ENCODE measurements at places on chromosomes 2 and 18.

GRCh38 chr2:147623328-147623727, 221.5 kb upstream of the ACVR2A start:
- no peak for DNase-seq

GRCh38 chr2:210360412-210360811, 45.4 kb upstream of the MYL1 start:
- no peak for DNase-seq

GRCh38 chr2:173300458-173300857, 54.2 kb upstream of the CDCA7 start:
- DNase-seq: no peak

DNA sequence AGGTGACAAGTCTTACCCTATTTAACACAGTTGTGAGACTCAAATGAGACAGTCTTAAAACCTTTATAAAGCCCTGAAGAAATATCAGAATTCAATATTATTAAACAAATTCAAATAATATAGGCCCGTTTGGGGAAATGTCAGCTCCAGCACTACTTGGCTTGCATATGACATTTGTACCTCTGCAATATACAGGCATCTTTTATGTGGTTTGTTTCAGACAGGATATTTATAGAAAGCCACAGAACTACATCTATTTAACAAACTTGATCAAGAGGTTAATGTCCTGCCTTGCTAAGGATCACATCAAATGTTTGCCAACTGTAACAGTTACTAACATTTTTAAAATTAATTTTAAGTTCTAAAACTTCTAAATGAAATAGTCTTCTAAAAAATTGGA, 3.2 kb upstream of the MREG start:
- DNase-seq: no peak

GRCh38 chr2:210559182-210559581, 2.8 kb downstream of the CPS1 start:
- DNase-seq: no peak

DNA sequence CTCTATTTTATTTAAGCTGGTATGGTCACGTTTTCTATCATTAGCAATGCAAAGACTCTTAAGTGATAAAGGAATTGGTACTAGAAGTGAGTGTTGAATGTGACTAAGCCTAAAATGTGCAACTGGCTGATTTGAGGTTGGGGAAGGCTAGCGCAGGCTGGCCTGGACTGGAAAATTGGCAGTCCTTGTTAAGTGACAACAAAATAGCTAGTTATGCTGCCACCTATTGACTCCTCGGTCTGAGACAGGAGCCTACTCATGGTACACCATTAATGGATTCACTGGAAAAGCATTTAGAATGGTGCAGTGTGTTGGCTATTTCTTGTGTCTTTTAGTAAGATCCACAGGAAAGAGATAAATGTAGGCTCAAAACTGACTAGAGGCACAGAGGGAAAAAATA, 5.7 kb upstream of the WIPF1 start:
- DNase-seq: peak; percentile 70

GRCh38 chr2:120269816-120270215, 17.2 kb downstream of the RALB start:
- DNase-seq: no peak

DNA sequence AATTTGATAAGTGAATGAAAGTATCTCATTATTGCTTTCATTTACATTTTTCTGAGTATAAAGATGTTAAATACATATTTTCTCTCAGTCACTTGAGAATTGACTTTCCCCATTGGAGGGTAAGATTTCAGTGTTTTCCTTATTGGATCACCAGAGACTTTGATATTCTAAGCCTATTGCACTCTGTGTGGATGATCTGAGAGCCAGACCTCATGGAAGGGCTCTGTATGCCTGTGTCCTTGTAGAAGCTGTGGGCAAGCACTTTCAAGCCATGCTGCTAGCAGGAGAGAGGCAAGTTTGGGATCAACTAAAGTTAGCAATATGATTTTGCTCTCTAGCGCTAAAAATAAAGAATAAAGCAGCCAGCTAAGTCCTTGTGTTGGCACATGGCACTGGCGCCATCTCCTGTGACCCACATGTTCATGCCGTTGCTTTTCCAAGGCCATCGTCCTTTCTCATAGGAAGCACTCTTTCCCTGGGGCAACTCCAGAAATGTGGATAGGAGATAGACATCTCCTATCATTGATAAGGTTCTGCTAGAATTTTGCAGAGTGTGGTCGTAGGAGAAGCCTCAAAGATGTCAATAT, 72.6 kb downstream of the AOX1 start:
- DNase-seq: no peak

- no peak for DNase-seq
These were observed 272.7 kb upstream of the DOK6 start for GRCh38 chr18:69127873-69128500.

GRCh38 chr2:227079726-227080125, 84.3 kb downstream of the COL4A4 start:
- peak; percentile 82 for DNase-seq

- DNase-seq: no peak
These were observed 57.9 kb downstream of the DCDC2C start for GRCh38 chr2:3761272-3761671.

GRCh38 chr2:197710424-197711042, 5.4 kb downstream of the MARS2 start:
- no peak for DNase-seq

GRCh38 chr18:64180171-64180570, 31.3 kb upstream of the LINC00305 start:
- no peak for DNase-seq

DNA sequence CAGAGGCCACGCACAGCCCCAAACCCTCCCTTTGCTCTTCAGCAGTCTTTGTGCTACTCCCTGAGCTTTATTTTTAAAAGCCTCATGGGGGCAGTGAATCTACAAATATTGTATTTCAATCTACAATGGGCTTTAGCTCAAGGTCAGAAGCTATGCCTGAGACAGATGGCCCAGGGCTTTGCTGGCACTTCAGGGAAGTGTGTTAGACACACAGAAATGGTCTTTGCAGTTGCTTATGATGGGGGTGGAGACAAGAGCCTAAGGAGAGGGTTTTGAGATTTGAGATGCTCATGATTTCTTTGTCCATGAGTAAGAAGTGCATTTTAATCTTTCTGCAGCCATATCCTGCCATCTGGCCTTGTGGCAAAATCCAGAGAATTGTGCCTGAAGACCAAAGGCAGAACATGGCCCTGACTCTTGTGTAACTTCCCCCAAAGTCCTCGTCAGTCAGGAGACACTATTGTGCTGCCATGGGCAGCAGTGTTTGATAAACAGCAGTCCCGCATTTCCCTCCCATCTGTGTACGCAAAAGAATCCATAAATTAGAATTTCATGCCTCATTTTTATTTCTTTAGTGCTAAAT, 92.6 kb downstream of the VAPA start:
- peak; percentile 36 for DNase-seq

- DNase-seq: no peak
These were observed 1659.8 kb upstream of the CELF4 start for GRCh38 chr18:39225373-39225772.

DNA sequence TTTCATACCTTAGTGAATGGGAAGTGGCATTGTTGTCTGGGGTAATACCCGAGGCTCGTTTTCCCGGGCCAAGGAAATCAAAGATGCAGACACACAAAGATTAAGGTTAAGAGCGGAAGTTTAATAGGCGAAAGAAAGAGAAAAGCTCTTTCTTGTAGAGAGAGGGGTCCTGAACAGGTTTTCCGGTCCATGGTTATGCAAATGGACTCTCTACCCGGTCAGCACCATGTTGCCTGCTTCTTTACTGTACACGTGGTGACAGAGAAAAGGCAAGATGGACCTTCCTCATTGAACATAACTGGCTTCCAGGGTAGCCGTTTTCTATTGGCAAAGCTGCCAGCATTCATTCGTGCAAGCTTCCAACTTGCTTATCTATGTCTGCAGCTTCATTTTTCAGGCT, 2063.5 kb downstream of the SUCLG1 start:
- DNase-seq: no peak

GRCh38 chr2:66872081-66872985, 437.4 kb downstream of the MEIS1 start:
- peak; percentile 41 for DNase-seq

DNA sequence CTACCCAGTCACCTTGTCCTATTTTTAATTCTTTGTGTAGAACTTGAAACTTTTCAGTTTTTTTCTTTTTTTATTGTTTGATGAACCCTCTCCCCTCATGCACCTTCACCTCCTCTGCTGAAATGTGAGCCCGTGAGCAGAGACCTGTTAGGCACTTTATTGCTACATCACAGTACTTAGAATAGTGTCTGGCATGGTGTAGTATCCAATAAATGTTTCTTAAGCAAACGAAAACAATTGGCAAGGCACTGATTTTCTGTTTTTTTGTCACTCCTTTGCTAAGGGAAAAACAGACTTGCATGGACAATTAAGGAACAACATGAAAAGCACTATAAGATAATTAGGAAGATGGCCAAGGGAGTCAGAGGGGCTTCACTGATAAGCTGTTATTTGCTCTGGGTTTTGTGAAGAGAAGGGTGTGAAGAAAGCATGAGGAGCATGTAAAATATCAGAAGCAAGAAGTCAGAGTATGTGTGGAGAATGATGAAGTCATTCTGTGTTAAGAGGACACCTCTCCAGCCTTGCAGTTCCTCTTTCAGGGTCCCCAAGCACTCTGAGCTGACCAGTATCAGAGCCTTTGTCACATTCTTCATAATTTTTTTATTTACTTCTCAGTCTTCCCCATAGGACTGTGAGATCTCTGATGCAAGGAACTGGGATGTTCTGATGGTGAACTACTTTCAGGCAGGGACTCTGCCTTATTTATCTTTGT, 99.7 kb upstream of the CAVIN2 start:
- no peak for DNase-seq

- peak; percentile 94 for DNase-seq
These were observed 195.9 kb downstream of the SH3RF3 start for GRCh38 chr2:109324861-109325260.

- no peak for DNase-seq
These were observed 236.5 kb downstream of the AKAIN1 start for GRCh38 chr18:4960578-4960977.

DNA sequence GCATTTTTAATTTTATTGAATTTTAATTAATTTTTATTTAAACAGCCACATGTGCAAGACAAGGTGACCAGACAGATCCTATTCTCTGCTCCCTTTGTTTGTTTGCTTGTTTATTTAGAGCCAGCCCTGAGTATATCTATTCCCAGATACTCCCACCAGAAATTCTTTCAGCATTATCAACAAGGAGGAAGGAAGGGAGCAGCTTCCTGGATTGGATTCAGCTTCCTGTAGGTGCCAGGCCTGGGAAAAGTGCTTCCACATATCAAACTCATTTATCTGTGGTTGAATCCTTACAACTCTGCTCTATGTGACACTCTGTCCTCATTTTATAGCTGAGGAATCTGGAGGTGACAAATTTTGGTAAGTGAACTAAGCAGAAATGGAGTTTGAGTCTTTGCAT, 60.5 kb upstream of the KLF7 start:
- DNase-seq: no peak

DNA sequence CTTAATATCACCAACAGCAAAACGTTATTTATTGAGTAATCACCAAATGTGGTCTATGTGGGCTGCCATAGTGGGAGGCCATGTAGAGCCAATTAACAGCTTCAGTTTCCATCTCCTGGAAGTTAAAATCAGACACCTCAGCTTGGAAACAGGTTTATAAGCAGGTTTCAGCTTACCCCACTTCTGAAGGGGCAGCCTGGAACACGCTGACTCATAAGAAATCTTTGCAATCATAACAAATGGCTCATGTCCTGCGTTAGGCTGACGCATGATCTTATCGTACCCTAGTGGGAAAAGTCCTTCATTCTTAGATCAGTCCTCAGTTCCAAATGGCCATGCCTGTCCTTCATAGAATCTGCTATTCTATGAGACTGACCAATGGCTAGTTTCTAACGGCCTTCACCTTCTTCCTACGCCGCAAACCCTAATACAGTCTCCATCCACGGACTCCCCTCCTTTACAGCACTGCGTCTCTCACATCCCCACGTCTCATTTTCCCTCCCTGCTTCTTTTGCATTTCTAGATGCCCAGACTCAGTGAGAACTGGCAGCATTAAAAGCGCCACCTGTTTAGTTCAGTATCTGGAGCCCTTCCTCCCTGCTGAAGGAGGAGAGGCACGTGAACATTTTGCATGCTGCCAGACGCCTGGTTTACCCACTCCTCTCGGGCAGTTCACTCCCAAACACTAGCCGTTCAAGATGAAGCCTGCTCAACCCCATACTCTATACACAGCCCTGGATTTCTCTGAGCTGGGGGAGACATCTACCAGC, 24.2 kb upstream of the BZW1 start:
- peak; percentile 90 for DNase-seq

- no peak for DNase-seq
These were observed 755 bp upstream of the ATP9B start for GRCh38 chr18:79068341-79068936.

GRCh38 chr2:122105171-122105876, 349.9 kb downstream of the TSN start:
- no peak for DNase-seq

DNA sequence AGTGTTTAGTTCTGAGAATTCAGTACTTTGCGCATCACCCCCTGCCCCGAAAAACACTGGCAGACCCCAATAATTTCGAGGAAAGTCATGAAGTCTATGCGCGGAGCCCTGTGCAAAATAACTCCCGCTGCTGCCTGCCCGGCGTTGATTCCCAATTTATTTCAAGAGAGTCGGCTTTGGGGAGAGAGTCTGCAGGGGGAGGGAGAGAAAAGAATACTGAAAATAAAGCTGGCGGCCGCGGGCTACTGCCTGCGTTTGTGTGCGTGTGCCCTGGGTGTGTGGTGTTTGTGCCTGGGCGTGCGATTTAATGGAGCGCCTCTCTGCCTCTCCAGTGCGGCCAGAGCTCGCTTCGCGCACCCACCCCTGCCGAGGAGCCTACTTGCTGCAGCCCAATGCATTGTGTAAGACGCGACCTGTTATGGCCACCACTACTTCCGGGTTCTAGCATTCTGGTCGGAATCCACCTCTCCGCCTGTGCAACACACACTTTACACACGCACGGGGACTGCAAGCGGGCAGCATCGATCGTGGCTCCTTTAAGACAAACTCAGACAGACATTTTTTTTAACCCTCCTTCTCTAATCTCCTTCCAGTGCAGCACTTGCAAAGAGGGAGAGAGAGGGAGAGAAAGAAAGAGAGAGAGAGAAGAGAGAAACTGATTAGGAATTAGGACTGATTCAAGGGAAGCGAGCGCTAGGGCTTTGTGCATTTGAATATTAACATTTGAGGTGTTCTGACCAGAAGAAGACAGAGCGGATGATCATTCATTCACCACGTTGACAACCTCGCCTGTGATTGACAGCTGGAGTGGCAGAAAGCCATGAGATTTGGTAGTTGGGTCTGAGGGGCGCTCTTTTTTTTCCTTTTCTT, at the start of gene MEIS1:
Gene MEIS1 (plus strand): TSS at position 447 of the 870 bp plus-strand sequence. CDS start 732 bp downstream, outside the sequence.
- peak; percentile 99 for DNase-seq

GRCh38 chr2:202773301-202773973, 98.1 kb downstream of the ICA1L start:
- DNase-seq: no peak

- DNase-seq: peak; percentile 72
These were observed 115.8 kb downstream of the SPHKAP start for GRCh38 chr2:228065686-228066085.

DNA sequence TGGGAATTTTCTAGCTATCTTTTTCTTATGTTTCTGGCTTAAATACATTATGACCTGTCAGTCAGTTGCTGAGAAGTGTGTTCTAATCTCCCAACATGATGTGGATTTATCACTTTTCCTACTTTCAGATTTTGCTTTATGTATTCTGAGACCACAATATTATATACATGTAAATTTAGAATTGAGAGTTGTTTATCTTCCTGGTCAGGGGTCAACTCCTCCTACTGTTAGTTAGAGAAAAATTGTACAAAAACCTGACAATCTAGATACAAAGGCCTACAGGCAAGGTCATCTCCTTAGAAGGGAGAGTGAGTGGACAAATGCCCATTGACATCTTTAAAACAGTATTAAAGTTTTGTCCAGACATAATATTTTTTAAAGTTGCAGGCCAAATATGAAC, 30.6 kb downstream of the C18orf63 start:
- DNase-seq: no peak

Data from HFFc6 (cell line).